ENCODE measurements at places on chromosomes 3 and 15.

DNA sequence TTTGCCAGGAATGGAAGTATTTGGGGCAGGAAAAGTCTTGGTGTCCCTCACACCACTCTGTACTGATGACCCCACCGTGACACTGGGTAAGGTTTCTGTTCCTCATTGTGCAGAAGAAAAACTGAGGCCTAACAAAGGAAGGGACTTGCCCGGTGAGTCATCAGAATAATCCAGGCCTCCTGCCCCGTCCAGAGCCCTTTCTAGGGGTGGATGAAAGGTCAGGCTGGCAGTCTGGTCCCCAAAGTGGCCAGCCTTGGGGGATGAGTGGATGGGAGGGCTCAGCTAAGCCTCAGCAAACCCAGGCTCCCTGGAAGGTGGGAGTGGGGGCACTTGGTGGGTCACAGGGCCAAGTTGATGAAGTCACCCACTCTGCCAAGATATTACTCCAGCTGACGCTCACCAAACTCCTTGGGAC lies 2.3 kb upstream of the DNAH1 start:
- no peak for DNase-seq

GRCh38 chr3:138456961-138457862 lies 22.8 kb downstream of the ESYT3 start:
- DNase-seq = no peak

DNA sequence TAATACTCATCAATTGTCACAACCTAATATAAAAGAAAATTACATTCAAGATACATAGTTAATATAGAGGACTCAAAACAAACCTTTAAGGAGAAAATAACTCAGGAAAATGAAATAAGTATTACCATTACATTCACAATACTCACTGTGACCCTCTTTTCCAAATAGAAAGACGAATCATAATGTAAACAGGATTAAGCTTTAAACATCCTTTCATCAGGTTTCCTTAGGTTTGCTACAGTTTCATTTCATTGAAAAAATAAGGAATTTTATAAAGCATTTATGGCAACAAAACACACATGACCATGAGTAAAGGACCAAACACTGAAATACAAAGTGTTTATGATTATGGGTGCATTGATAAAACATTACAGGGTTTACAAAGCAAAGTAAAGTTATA lies 162.7 kb downstream of the ALCAM start:
- no peak for DNase-seq

- no peak for DNase-seq
Measured at GRCh38 chr3:27216955-27217552, 152.1 kb downstream of the NEK10 start.

DNA sequence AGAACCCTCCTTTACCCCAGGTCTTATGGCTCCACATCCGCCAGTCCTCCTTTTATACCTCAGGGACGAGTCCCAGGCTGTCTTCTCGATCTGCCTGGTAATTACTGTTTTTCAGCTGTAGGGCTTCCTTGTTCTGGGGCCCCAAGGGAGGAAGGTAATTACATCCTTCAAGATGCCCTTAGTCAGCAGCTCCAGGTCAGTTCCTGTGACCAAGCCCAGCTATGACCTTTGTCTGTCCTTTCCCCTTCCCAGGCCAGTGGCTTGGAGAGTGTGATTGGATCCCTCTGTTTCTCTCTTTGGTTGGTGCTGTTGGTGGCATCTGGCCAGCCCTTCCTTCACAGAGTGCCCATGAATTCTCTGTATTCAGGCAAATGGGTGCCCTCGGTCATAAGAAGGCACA lies 92.6 kb downstream of the AAGAB start:
- no peak for DNase-seq

DNA sequence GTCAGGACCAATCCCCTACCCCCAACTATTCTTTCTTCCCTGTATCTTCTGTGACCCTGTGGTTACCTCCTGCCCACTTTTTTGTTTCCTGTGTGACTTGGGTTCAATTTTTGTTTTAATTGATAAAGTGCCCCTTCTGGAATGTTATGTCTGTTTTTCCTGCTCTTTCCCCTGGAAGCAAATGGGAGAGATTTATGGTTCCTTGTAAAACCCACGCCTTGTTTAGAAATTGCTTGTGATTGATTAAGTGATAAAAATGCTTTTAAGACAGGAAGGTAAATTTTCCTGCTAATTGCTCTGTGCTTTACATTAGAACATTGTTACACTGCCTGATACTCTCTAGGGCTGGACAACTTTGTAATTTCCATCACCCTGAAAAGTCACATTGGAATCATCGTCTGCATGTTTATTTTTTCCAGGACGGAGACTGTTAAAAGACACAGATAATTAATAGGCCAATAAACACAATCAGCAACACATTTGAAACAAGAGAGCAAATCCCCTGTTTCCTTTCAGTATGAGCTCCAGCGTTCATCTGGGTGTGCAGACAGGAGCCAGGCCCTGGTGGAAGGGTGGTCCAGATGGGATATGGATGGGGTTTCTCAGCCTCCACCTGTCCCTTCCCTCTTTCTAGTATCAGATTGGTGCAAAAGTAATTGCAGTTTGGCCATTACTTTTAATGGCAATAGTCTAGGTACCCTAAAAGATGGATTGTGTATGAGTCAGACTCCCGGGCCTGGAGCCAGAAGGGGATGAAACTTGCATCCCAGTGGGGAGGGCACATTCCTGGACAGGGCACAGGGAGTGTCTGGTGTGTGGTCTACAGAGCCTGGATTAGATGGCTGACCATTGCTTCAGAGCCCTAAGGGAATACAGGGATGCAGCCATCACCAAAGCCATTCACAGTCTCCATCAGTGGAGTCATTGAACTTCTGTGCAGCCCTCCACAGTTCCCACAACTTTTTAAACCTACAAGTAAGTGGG lies 58.1 kb upstream of the AGBL1 start:
- DNase-seq = no peak

Measured in activated CD8-positive, alpha-beta memory T cell treated with anti-CD3 and anti-CD28 coated beads, Interleukin-2, amount 10 ng/mL, durations not matched to agents 7 days and 5 days (primary cell).